Naive thymus-derived CD8-positive, alpha-beta T cell (primary cell): ENCODE measurements at places on chromosomes 2 and 18.

DNA sequence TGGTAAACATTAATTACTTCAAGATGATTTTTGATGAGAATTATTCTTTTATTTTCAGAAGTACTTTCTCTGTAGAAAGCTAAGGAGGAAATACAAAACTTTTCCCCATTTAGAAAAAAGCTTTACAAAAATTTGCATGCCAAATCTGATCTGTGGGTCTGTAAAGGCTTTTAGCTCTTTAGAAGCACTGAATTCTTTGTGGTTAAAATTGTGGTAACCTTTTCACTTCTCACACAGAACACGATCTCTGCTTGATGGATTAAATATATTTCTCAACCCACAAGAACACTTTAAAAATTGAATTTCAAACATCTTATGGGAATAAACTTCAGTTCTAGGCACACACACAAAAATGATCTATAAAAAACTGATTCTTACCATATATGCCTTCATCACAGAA is 63.7 kb downstream of the VIL1 start:
- DNase-seq, result no peak

DNA sequence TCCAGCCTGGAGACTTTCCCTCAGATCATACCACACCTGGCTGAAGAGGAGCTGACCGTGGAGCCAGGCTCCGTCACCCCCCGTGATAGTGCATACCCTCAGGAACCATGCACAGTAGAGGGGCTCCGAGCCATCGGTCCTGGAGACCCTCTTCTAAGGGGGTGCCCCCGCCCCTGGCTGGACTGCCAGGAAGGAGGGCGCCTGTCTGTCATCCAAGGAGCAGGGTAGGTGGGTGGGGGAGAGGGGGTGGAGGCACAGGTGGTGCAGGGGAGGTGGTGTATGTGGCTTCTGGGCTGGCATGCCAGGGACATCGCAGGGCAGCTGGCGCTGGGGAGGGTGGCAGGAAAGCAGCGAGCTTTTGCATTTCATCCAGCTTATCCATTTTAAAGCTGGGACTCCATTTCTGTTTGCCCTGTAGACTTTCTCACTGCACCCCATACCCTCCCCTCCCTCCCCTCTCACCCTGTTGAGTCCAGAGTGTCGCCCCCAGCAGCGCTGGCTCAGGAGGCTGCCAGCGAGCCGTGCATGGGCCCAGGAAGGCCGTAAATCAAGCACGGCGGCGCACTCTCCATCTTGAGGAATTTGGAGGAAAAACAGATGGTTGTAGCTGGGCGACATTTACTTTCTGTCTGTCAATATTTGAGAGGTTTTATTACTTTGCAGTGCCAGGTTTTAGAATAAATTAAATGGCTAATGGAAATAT is 56.2 kb upstream of the HS6ST1 start:
- DNase-seq, result no peak

GRCh38 chr18:7607540-7608173 is 40.5 kb downstream of the PTPRM start:
- DNase-seq, result no peak

DNA sequence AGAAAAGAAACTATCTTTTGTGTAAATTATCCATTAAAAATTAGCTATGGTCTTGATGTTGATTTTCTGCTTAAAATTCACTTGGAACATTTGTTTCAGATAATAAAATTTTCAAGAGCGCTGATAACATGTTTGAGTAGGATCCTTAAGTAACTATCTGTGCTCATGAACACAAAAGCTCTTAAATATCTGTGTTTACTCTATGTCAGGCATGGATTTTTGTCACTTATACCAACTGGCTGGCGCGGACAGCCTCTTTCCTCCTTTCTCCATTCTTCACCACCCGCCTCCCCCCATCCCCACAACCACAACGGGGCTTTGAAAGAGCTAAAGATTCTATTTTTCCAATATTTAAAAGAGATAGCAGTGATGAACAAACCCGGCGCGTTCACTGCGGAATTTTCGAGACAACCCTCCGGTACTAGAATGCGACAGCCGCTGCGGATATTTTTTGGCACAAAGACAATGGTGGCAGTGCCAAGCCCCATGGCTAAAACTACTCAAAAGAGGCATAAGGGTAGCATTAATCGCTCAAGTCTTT is 181.5 kb downstream of the TCF4 start:
- DNase-seq, result no peak

DNA sequence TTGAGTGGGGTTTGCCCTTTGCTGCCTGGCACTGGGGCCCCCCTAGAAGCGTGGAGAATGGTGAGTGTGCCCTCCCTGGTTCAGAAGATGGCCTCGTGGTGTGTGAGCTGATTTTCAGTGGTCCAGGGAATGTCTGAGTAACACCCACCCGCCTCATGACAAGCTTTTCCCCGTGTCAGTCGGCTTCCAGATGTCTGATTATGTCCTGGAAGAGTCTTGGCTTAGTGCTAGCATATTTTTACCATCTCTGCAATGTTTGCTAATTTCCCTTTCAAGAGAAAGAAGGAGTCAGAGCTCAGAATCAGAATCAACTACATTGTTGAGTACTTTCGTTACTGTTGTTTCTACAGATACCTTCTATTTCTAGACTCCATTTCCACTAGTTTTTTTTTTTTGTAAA is 214.7 kb downstream of the SEPTIN10 start:
- no peak for DNase-seq

DNA sequence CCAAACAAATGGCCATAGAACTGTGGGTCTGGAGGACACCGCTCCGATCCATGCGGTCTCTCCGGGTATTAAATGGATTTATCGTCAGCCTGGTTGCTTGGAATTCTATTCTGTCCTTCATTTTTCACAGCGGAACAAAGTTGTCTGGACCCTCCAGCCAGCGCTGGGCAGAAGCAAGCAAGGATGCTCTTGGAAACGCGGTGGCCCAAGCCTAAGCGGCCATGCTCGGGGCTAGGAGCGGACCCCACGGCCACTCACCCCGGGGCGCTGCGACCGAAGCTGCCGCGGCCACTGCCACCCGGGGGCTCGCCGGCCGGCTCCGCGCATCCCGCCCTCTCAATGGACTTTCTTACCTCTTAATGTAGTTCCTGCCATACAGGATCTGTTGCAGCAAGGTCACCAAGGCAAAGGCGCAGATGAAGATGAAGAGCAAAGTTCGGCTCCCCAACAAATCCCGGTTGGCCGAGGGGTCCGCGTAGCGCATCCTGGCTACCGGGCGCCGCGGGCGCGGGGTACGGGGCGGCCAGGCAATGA is 761 bp downstream of the ST8SIA5 start:
- DNase-seq, result no peak

- no peak for DNase-seq
These were observed 55.7 kb upstream of the TANC1 start for GRCh38 chr2:158912765-158913164.

DNA sequence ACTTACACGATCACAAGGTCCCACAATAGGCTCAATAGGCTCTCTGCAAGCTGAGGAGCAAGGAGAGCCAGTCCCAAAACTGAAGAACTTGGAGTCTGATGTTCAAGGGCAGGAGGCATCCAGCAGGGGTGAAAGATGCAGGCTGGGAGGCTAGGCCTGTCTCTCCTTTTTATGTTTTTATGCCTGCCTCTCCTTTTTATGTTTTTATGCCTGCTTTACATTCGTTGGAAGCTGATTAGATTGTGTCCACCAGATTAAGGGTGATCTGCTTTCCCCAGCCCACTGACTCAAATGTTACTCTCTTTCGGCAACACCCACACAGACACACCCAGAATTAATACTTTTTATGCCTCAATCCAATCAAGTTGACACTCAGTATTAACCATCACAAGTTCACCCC is 9.9 kb upstream of the GYPC start:
- DNase-seq, result no peak

DNA sequence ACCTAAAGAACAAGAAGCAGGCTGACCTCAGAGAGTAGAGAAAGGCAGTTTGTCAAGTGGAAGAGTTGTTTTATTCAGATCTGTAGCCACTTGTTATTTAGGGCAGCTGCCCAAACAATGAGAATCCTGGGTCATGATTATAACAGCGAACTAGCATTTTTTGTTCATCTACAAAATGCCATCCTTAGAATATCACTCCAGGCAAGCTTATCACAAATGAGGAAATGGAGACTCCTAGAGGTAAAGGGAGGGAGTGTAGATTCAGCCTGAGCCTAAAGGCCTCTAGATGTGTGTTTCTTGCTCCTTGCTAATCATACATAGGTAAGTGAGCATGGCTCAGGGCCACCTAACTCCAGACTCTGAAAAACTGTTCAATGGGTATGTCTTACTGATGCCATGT is 126.1 kb downstream of the HNMT start:
- no peak for DNase-seq

DNA sequence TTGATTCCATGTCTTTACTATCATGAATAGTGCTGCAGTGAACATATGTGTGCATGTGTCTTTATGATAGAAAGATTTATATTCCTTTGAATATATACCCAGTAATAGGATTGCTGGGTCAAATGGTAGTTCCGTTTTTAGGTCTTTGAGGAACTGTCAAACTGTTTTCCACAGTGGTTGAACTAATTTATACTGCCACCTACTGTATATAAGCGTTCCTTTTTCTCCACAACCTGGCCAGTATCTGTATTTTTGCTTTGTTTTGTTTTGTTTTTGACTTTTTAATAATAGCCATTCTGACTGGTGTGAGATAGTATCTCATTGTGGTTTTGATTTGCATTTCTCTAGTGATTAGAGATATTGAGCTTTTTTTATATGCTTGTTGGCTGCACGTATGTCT is 641.6 kb downstream of the SUCLG1 start:
- no peak for DNase-seq

DNA sequence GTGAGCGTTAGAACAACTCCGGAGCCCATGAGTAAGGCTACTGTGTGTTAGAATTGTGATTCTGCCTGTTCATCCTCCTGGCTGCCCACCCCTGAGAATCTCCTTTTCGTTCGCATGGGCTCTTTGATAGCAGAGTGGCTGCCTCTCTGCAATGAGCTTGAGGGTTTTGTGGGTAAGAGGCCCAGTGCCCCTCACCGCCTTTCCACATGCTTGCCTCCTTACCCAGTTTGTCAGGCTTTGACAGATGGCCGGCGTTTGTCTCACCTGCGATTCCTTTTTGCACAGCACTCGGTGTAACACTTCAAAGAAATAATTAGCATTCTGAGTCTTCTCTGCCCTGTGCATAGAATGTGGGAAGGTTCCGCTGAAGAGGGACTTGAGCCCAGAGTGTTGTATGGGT is 138.0 kb downstream of the RHBDD1 start:
- no peak for DNase-seq

DNA sequence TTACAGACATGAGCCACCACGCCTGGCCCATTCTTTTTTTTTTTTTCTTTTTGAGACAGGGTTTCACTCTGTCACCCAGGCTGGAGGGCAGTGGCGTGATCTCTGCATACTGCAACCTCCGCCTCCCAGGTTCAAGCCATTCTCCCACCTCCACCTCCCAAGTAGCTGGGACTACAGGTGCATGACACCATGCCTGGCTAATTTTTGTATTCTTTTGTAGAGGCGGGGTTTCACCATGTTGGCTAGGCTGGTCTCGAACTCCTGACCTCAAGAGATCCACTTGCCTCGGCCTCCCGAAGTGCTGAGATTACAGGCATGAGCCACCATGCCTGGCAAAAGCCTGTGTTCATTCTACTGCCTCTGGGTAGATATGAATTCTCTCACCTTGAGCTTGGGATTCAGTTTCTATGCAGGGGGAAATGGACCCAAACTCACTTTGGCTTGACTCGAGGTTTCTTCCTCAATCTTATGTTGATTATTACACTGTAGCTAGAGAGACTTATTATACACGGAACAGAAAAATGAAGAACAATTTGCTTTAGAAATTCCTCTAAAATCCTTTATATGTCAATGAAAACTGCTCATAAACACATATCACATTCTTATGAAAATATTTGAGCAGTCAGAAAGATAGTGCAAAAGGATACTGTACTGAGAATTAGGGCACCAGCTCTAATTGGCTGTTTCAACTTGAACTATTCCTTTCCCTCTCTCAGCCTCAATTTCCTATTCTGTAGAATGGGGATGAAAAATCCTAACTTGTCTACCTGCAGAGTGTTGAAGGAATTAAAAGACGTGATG is 252.3 kb downstream of the MYCN start:
- no peak for DNase-seq

GRCh38 chr2:120367649-120368048 is 21.7 kb downstream of the INHBB start:
- no peak for DNase-seq

GRCh38 chr2:10584843-10585475 is 104.8 kb downstream of the NOL10 start:
- no peak for DNase-seq

GRCh38 chr2:74155830-74156229 is 8.1 kb upstream of the BOLA3 start:
- no peak for DNase-seq

DNA sequence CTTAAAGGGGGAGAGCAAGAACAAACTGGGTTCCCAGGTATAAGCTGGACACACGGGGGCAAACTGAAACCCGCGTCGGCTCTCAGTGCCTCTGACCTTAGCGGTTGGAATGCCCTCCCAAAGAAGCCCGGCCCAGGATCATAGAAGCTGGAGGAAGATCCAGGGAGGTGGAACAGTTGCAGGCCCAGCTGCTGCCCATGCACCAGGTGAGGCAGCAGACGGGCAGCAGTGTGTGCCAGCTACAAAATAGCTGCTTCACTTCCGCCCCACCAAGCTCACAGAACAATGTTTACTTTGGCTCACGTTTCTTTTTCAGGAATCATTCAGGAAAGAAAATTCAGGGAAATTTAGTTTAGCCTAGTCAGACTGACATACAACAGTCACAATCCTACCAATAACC is 3.9 kb upstream of the ERMN start:
- no peak for DNase-seq

- DNase-seq, result peak; percentile 11
These were observed 128.7 kb downstream of the LYPD6B start for GRCh38 chr2:149167001-149167780.

DNA sequence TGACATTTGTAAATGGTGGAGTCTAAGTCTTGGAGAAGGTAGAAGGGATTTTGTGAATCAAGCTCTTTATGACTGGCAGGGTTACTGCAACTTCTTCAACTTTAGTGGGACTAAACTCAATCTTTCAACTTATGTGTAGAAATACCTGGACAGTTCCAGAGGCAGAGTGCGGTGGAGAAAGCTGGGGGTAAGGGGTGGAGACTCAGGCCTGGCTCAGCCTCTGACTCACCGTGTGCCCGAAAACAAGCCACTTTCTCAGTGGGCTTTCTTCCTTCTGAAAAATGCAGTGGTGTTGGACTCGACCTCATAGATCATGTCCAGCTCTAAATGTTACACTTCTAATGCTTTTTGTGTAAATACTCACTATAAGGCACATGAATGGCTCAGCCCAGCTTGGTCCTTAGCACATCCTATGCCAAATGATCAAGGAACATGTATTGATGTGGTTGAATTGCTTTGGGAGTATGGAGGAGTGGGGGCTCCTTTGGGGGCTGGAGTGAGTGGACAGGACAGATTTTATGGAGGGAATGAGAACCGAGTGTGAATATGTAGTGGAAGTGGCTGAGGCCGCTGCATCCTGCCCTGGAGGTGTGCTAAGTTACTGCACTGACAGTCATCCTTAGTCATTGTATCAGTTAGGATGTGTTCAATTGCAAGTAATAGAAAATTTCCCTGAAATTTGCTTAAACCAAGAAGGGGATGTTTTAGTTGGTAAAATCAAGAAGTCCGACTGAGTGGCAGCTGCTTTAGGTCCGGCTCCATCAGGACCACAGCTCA is 32.2 kb upstream of the IGFBP5 start:
- no peak for DNase-seq
